ENCODE measurements at places on chromosomes 6 and 20.

DNA sequence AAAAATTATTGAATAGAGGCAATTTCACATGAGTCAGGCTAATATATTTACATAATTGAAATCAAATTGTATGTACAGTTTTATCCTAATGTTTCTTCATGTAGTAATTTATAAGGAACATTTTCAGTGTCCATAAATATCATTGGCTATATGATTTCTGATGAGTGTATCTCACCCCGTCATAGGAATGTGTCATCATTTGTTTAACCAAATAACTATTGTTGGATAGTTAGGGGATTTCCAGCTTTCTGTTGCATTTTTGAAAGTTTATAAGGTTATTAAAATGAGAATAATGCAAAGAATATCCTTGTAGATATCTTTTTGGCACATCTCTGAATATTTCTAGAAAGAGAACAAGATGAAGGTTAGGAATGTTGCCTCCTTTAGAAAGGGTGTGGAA, 39.0 kb downstream of the SYTL3 start:
- DNase-seq: no peak

GRCh38 chr6:165082636-165083035, 226.8 kb downstream of the C6orf118 start:
- peak; percentile 34 for DNase-seq

GRCh38 chr20:7985916-7986315, 33.6 kb downstream of the TMX4 start:
- DNase-seq: no peak

- no peak for DNase-seq
Observed at GRCh38 chr6:10558565-10558964, 37.4 kb downstream of the GCNT2 start.

DNA sequence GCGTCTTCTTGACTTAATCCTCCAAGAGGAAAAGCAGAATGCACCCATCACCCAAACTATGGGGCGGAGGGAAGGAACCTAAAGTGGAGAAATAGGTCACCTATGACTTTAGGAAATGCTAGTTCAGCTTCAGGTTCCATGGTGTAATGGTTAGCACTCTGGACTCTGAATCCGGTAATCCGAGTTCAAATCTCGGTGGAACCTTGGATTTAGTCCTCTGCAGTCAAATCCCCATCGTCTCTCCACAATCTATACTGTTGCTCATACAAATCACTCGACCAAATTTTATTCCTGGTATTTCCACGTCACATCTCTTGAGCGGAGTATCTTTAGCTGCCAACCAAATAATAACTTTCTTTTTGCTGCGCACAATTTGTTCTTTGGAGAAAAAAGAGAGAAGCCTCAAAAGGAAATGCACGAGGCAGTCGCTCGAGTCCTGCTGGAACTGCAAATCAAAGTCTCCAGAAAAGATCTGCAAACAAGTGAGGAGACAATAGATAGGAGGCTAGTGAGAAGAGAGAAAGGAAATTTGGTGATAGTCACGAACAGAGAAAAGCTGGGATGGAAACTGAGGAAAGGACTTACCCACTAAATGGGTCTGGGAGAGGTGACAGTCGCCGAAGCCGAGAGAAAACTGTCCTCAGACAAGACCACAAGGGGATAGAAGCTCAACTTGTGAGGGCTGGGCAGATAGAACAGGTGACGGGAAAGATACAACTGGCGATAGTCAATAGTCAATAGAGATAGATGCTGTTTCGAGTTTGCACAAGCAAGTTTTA, 16.6 kb downstream of the POM121L2 start:
- no peak for DNase-seq

GRCh38 chr6:104956731-104957294, at the start of gene LIN28B:
LIN28B (plus strand) TSS chr6:104957107; CDS start chr6:104957251, 144 bp downstream.
- DNase-seq: no peak

GRCh38 chr6:128131036-128131435, 230.2 kb upstream of the THEMIS start:
- no peak for DNase-seq

- DNase-seq: no peak
Observed at GRCh38 chr6:14681699-14682487, 564.0 kb upstream of the JARID2 start.
